GM04503 (cell line): ENCODE measurements at places on chromosomes 7 and 10.

DNA sequence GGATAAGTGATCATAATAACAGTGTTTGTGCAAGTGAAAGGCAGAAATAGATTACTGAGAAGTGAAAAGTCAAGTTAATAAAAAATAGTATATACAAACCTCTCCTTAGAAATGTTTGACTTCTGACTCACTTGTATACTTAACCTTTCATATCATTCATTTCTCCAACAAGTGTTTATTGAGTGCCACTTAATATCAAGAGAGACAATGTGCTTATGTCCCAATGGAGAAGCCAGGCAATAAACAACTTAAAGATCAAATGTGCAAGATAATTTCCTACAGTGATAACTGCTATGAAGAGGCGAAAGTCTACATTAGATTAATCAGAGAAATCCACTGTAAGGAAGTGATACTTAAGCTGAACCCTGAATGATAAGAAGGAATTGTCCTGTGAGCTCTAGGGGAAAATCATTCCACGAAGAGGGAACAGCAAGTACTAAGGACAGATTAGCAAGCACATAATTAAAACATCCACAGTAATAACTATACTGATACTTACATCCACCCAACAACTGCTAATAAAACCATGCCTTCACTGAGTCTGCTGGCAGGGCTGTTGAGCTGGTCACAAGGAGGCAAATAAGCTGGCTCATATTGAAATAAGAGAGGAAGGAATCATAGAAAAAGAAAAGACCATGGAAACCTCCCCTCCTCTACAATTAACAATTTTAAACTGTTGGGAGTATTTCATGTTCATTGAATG is 203.5 kb downstream of the CTNNA3 start:
- no peak for DNase-seq

- peak; percentile 57 for DNase-seq
Observed at GRCh38 chr7:84393786-84394185, 199.2 kb upstream of the SEMA3A start.

DNA sequence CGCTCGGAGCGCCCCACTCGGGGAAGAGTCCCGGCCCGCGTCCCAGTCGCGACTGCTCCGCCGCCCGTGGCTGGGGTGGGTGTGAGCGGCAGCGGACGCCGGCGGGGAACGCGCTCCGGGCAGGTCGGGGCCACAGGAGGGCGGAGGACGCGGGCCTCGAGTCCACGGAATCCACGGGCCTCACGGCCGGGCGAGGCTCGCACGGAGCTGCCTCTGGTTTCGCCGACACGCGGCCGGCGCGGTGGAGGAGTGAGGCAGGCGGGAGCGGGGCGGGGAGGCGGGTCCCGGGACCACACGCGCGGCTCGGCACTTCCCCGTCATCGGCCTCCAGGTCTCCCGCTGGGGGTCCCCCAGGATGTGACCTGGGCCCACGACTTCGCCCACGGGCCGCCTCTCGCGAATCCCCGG is 533 bp upstream of the NKX6-2 start:
- no peak for DNase-seq

GRCh38 chr10:4786043-4786839 is 39.8 kb upstream of the AKR1E2 start:
- DNase-seq = no peak

GRCh38 chr10:133529576-133529946 is 2.4 kb downstream of the CYP2E1 start:
- no peak for DNase-seq

DNA sequence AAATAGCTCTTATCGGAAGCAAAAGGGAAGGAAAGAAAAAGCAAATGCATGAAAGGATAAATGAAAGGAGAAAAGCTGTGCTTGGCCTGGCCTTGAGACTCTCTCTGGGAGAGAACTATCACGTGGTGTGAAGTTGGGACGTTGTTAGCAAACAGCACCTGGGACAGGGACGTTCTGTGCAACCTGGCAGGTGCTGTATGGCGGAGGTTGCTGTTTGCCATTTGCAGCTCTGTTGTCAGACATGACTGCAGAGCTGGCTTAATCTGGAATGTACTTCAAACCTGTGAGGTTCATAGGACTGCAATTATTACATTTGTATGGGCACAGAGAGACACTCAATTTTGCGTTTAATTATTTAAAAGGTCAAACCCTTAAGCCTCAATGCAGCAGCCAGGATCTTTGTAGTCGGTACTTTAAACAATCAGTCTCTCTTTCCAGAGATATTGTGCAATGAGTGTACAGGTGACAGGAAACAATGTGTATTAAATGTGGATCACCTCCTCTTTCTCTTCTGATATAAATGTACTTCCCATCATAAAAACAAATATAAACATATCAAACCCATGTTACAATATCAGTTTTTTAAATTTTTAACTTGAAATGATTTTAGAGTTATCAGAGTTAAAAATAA is 800.5 kb upstream of the KCND2 start:
- DNase-seq = no peak

GRCh38 chr7:130560972-130561371 is 69.1 kb downstream of the MEST start:
- peak; percentile 2 for DNase-seq

DNA sequence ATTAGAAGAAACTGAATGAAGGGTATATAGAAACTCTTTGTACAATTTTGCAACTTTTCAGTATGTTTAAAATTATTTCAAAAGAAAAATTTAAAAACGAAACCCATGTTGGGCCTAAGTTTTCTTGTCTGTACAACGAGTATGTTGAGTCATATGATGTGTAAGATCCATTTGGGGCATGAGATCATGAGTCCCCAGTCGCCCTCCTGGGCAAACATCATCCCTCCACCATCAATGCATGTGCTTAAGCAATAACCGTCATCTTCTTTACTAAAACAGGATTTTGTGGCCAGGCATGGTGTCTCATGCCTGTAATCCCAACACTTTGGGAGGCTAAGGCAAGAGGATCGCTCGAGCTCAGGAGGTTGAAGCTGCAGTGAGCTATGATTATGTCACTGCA is 54.2 kb upstream of the CDCA7L start:
- no peak for DNase-seq

DNA sequence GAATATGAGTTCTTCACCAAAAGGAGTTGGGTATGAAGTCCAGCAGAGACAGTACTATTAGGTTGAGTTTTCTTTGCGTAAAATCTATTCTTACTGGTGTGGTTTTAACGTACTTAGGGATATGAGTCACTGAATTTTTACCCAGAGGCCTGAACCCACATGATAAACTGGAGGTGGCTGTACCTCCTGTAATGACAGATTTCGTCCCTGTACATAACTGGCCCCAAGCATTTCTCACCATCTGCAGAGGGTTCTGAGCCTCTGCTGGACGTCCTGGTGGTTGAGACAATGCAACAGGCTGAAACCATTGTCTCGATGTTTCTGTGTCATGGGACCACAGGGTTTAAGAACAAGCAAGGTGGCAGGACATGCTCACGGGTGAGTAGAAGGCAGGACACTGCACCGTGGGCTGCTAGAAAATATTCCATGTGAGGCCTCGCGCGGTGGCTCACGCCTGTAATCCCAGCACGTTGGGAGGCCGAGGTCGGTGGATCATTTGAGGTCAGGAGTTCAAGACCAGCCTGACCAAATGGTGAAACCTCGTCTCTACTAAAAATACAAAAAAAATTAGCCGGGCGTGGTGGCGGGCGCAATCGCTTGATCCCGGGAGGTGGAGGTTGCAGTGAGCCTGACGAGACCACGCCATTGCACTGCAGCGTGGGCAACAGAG is 233.9 kb downstream of the DNAJB6 start:
- DNase-seq = no peak

GRCh38 chr10:110221721-110222261 is 14.4 kb downstream of the MXI1 start:
- peak; percentile 67 for DNase-seq

DNA sequence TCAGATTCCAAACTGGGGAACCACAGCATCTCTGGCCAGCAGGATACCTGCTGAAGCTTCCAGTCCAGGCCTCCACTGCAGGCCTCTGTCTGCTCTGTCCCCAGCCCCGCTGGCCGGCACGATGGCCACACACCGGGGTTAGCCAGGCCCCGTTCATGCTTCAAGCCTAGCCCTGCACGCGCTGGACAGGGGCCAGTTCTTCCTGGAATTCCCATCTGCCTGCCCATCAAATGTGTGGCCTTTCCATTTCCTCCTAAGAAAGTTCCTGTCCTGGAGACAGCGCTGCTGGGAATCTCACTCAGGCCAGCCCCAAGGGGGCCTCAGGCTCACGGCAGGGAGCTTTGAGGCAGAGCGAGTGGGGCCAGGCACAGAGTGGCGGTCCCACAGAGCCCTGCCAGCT is 18.0 kb downstream of the SH2B2 start:
- no peak for DNase-seq

GRCh38 chr7:83936056-83936708 is 258.4 kb downstream of the SEMA3A start:
- peak; percentile 11 for DNase-seq

- no peak for DNase-seq
Observed at GRCh38 chr7:8988267-8988666, 554.9 kb downstream of the NXPH1 start.

DNA sequence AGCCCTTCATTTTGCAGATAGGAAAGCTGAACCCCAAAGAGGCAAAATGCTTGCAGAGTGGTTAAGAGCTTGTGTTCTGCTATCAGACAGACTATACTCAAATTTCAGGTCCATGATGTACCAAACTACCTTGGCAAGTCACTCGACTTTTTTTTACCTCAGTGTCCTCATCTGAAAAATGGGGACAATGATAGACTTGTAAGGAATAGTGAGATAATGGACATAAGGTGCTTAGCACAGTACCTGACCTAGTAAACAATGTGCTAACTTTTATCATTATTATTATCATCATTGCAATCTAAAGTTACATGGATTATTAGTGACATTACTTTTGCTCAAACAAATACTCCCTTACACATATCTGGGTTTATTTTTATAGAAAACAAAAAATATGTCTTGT is 79.4 kb upstream of the ARID5B start:
- DNase-seq = no peak

DNA sequence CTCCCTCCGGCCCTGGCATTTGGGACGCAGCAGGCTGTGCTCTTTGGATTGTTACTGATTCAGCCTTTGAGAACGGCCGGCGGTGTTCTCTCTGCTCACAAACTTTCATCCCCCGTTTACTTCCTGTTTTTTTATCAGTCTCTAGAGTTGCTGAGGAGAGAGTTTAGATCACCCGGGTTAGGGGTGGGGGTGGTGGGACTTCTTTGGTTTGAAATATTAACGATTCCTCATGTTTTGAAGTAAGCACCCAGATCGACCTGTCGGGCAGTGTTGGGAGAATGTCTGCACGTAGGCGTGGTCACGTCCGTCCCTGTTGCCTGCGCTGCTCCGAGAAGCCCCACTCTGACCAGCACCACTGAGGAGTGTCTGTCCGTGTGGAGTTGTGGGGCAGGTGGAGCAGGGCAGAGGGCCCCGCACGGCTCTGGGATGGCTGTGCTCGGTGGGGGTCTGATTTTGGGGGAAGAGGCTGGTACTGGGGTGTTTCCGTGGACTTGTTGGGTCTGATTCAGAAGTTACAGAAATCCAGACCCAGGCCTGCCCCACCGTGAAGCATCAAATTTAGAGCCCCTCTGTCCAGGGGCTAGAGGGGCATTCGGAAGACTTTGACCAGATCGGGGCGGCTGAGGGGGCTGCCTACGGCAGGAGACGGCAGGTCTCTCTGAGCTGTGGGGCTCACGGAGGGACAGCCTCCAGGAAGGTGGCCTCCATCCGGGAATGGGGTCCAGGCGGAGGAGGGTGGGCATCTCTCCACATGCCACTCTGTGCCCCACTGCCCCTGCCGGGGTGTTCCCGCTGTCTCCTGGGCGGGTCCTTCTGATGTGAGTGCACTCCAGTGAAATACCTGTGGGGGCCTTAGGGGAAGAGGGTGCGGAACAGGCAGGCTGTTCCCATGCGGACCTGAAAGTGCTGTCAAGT is 7.4 kb downstream of the INPP5A start:
- DNase-seq = no peak

DNA sequence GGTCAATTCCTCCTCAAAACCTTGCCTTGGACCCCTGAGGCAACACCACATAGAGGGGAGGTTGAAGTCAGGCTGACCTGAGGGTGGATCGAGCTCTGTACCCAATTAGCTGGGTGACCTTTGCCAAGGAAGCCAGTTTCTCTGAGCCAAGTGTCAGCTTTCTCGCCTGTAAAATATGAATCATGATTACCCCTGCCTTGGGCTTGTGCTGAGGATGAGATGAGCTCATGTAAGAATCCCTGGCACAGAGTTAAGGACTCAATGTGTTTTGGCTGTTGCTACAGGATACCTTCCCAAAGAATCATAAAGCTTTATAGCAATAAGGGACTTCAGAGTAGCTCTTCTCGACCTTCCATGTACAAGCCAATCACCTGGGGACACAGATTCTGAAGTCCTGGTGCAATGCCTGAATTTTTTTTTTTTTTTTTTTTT is 43.5 kb upstream of the CACUL1 start:
- DNase-seq = peak; percentile 76

DNA sequence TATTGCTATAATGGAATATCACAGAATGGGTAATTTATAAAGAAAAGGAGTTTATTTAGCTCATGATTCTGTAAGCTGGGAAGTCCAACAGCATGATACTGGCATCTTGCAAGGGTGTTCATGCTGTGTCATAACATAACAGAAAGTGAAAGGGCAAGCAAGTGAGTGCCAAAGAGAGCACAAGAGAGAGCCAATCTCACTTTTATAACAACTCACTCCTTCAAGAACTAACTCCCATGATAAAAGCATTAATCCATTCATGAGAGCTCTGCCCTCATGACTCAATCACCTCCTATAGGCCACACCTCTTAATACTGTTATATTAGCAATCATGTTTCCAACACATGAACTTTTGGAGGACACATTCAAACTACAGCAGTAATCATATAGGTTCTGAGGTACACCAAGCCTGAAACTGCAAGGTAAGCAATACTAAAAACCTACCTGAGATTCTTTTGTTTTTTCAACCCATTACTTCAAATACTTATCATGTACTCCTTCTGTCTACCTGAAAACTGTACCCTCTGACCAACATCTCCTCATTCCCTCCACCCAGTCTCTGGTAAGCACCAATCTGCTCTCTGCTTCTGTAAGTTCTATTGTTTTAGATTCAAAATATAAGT is 219.7 kb downstream of the MTERF1 start:
- DNase-seq = no peak

GRCh38 chr7:25989140-25989705 is 162.8 kb upstream of the NFE2L3 start:
- no peak for DNase-seq

- no peak for DNase-seq
Observed at GRCh38 chr10:53223851-53224250, 451.3 kb upstream of the MBL2 start.

DNA sequence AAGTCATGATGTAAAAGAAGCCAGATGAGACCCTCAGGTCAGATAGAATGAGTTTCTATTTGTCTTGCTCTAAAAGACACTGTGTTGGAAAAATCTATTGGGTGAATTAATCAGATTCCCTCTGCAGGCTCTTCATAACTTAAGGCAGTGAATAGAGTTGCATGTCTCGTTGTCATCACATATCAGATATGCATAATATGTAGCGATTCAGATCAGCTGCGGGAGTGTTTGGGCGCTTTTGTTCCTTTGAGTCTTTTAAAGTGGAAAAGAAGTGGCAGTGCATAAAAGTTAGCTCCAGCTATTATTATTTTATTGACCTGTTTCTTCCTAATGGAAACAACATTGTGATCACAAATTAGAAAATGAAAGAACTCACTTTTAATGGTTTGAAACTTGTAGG is 84.4 kb downstream of the CDK14 start:
- DNase-seq = no peak
